ENCODE measurements at places on chromosomes 2 and 18.

DNA sequence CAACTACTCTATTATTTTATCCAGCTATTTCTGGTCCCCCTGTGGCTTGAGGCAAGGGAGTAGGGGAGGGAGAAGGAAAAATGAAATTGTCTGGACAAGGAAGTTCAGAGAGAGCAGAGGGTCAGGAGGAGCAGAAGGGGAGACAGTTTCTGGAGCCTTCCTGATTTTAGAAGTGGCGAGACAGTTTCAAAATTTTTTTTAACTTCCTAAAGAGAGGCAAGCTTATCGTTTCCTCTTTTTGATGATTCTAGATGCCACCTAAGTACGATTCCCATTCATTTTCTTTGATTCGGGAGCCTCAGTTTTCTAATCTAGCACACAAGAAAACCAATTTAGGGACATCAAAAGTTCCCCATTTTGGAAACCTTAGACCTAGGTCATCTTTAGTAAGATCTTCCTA, 96.9 kb upstream of the B3GNT2 start:
- no peak for DNase-seq

DNA sequence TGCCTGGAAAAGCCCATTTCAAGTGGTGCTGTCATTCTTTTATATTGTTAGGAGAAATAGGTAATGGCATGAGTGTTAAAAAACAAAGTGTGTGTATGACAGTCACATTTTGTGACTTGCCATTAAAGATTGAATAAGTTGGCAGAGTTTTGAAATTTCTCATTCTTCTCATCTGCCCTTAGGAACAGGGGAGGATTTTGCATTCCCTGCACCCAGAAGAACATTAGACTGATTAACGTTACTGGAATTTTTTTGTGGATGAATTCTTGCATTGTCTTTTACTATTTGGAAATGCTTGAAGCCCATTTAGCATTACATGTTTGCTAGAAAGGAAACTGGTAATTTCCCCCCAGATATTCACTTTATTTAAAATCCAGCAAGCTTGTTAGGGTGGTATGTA, 162.2 kb downstream of the BABAM2 start:
- DNase-seq: no peak

DNA sequence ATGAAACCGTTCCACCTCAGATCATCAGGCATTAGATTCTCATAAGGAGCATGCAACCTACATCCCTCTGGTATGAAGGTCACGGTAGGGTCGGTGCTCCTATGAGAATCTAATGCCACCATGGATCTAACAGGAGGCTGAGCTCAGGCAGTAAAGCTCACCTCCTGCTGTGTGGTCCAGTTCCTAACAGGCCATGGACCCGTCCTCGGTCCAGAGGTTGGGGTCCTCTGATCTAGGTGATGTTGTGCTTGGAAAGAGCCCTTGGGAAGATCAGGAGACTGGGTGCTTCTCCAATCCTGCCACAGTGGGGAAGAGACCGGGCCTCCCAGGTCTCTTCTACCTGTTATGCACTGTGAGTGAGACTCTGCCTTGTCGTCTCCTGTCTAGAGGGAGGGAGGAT, 104.6 kb downstream of the ACKR3 start:
- DNase-seq: no peak

DNA sequence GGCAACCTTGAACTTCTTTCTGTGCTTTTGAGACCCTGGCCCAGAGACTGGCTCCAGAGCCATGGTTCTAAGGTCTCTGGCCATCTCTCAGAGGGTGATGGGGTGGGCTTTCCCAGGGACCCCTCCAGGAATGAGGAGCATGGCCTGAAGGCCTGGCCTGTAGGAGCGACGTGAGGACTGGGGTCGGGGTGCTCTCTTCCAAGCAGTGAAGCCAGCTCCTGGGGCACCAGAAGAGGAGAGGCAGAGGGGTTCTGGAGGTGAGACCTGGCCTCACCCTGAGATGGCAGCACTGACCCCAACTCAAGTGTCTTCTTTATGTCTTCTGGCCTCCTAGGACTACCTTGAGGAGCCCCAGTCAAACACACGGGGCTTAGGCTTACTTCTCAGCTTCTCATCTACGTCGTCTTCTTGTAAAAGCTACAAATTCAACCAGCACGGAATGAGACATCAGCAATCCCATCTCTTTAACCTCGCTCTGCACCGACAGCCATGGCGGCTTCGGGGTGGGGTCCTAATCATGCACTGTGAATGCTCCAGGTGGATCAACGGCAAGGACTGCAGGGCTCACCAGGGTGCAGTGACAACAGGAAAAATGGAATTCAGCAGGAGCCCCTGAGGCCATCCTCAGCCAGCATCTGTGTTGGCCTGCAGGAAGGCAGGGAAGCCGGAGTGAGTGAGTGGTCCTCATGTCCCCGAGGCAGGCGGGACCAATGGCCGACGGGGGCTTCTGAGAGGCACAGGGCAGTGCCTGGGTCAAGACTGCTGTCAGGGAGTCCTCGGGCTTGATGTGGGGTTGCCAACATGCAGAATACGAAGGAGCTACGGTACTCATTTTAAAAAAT, 214.1 kb downstream of the HDAC4 start:
- no peak for DNase-seq

Data from stimulated activated CD4-positive, alpha-beta T cell treated with anti-CD3 and anti-CD28 coated beads, Interleukin-4, amount 100 ng/mL, for 24 hours (primary cell).